Renal cortex interstitium (tissue), 15 donors: ENCODE measurements at places on chromosomes 2 and 18.

DNA sequence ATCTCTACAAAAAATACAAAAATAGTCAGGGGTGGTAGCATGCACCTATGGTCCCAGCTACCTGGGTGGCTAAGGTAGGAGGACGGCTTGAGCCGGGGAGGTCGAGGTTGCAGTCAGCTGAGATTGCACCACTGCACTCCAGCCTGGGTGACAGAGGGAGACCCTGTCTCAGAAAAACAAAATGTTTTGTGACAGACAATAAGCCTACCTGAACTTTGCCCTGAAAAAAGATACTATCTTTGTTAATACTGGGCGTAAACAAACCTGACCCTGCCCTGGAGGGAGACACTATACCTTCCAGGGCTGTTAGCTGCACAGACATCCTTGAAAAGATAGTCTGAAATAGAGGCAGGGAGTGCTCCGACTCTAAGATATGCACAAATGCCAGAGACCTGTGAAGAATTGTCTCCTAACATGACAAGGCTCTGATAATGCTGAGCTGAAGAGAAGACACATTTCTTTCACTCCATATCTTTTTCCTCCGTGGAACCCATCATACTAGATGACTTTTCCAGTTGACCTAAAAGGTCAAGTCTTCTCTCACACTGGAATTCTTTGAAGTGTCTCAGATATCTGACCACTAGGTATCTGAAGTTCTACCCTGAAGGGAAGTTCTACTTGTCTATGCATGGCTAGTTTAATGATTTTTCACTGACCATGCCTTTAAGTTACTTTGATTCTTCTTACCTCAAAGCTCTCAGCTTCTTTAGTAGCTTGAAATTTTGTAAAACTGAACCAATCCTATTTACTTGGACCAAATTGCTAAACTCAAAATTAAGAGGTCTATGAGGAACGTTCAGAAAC, 20.9 kb upstream of the HK2 start:
- DNase-seq: no peak

DNA sequence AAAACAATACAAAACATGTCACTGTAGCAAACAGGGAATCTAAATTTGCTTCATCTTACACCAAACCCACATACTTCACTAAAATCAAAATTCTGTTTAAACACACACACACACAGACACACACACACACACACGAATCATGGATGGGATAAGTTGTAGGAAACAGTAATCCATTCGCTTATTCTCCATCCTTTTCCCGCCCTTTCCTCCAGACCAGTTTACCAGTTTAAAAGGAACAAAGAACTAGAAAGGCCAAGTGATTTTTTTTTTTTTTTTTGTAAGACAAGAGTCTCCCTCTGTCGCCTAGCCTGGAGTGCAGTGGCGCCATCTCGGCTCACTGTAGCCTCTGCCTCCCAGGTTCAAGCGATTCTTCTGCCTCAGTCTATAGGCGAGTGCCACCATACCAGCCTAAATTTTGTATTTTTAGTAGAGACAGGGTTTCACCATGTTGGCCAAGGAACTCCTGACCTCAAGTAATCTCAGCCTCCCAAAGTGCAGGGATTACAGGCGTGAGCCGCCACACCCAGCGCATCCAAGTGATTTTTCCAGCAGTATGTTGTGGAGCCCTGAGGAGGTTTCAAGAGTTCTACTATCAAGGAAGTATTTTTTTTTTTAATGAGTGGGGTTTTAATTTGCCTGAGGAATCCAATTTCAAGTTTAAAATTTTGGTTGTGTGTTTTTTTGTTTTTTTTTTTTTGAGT, 5.7 kb downstream of the PSME4 start:
- DNase-seq: no peak

- no peak for DNase-seq
Measured at GRCh38 chr2:74828543-74828942, 5.4 kb upstream of the HK2 start.

DNA sequence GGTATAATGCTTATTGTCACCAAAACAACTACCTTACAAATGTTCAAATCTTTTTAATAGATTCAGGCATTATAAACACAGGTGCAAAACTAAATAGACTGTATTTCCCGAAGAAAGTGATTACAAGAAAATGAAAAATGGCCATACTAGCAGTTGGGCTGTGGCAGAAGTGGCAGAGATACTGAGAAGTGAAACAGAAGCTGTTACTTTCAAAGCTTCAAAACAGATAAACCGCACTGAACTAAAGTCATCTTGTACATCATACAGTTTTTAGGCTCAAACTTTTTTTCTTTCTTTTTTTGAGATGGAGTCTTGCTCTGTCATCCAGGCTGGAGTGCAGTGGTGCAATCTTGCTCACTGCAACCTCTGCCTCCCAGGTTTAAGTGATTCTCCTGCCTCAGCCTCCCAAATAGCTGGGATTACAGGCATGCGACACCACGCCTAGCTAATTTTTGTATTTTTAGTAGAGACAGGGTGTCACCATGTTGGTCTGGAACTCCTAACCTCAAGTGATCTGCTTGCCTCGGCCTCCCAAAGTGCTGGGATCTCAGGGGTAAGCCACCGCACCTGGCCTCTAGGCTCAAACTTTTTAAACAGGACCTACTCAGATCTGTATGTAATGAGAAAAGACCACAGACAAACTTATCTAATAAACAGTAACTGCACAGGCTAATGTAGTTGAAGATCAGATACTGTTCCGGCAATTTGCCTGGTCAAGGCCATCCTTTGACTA, 77.9 kb upstream of the SATB2 start:
- no peak for DNase-seq

DNA sequence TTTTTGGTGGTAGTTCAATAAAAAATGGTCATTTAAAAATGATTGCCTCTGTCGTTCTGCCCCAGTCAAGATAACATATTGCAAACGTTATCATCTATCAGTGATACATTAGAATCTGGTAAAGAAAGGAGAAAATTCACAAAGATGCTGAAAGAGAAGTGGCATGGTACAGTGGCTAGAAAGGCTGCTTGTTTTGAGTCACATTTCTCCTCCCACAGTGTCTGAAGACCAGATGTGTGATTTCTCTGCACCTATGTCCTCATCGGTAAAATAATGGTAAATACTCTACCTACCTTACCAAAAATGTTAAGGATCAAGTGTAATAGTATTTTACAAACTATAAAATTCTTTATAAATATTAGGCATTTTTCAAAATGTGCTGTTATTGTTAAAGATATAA, 76.1 kb upstream of the NOSTRIN start:
- no peak for DNase-seq

- DNase-seq: no peak
Measured at GRCh38 chr2:96111823-96112500, 4.4 kb downstream of the ADRA2B start.

- DNase-seq: no peak
Measured at GRCh38 chr2:136286423-136286822, 168.5 kb upstream of the CXCR4 start.

- DNase-seq: no peak
Measured at GRCh38 chr2:241329669-241330615, 14.2 kb downstream of the SEPTIN2 start.

GRCh38 chr2:85765081-85765731, 11.4 kb downstream of the ATOH8 start:
- DNase-seq: no peak

GRCh38 chr2:213545481-213545880, 261.2 kb downstream of the SPAG16 start:
- no peak for DNase-seq

- DNase-seq: no peak
Measured at GRCh38 chr2:158319269-158319668, 137.3 kb downstream of the CCDC148 start.

GRCh38 chr2:102063487-102063911, 71.7 kb downstream of the IL1R2 start:
- no peak for DNase-seq

- no peak for DNase-seq
Measured at GRCh38 chr18:32875625-32876024, 102.8 kb upstream of the KLHL14 start.

GRCh38 chr2:208366215-208367127, 40.1 kb upstream of the PTH2R start:
- no peak for DNase-seq

DNA sequence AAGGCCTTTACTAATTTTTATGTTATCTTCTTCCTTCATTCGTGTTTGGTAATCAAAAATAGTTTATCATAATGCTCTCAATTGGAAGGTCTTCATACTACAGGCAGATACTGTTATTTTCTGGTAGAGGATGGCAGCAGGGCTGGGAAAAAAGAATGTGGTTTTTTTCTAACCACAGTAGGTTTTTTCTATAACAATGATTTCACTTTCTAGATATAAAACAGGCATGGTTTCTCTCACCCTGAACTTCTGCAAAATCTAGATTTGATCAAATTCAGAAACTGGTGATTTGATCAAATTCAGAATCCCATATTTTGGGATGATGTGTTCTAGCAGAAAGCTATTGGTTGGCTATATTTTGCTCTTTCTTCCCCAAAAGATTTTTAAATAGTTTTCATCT, 27.6 kb downstream of the BCL11A start:
- no peak for DNase-seq

DNA sequence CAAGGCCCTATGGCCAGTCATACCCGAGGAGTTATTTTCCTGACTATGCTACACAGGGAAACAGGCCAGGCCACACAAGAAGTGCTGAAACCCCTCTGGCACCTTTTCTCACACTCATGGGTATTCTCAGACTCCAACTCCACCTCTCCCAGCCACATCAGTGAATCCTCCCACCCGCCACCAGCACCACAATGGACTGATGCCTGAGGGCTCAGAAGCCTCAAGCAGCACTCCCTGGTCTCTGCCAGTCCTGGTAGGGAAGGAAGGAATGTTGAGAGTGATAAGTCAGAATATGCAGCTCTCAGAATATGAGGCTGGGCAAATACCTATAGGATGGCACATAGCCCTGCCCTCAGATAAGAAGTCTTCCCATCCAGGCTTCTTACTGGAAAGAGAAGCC, 391.1 kb downstream of the ALK start:
- no peak for DNase-seq
